Naive thymus-derived CD4-positive, alpha-beta T cell (primary cell): ENCODE measurements at places on chromosomes 13 and 19. TPM values are rescaled to one million over a fixed set of nuclear protein-coding genes. Genes with fewer than 3 reads are reported as not detected.

The TGDS gene
- 17.6 TPM for total RNA-seq

DNA sequence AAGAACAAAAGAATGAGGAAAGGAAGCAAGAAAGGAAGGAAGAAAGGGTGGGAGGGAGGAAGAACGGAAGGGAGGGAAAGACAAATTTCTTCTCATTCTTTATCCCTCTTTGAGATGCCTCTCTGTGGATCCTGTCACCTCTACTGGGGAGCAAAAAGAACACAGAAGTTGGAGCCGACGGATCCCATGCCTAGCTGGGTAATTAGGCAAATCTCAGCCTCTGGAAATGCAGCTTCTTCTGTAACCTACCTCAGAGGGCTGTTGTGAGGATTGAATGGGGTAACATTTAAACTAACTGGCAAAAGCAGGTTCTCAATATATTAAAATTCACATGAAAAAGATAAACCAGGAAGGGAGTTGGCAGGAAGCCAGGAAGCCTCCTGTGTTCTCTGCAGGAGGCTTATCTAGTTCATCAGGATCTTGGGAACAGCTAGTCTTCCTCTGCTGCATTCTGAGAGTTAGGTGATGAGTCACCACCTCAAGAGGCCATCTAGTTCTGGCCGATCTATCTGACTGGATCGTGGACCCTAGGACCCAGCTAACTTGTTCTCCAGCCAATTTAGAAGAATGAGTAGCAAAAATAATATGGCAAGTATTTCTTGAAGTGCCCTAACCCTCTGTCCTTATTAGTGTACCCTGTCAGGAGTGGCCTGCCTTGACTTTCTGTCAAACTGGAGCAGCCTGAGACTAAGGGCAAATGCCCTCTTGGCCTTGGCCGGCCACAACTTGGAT lies 15.2 kb upstream of the CPB2 start:
- DNase-seq: no peak

DNA sequence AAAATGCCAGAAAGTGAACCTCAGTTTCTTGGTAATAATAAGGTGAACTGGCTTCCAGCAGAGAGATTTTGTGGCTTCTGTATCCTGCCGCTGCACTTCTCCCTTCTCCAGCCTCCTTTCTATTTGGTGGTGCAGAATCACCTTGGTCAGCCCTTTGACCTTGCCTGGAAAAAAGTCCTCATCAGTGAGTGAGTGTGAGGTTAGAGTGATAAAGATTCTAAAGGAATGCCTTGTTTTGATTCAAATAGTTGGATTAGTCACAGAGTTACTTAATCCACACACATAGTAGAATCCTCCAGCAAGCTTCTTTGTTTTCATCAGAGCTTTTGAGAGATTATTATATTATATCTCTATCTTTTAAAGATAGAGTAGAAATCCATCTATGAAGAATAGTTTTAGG lies 140.9 kb downstream of the KCNRG start:
- DNase-seq: no peak

DNA sequence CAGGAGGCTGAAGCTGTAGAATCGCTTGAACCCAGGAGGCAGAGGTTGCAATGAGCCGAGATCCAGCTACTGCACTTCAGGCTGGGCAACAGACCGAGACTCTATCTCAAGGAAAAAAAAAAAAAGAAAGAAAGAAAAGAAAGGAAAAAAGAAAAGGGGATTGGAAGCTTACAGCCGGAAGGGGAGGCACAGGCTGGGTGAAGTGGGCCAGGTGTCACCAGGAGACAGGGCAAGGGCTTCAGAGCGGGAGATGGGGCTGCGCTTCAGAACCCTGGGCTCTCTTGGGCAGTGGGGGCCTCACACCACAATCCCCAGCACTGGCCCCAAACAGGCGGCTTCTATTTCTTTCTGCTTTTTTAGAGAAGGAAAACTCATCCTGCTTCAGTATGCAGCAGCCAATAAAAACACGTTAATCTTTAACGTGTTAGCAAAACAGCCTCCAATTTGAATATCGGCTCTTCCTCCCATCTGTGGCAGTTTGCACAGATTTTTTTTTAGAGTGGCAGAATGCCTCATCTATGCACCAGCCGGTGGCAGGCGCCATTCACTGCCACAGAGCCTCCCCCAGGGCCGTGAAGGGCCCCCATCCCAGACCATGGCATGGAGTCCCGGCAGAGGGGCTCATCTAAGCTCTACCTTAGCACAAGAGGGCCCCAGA lies 46.6 kb upstream of the C19orf12 start:
- no peak for DNase-seq

DNA sequence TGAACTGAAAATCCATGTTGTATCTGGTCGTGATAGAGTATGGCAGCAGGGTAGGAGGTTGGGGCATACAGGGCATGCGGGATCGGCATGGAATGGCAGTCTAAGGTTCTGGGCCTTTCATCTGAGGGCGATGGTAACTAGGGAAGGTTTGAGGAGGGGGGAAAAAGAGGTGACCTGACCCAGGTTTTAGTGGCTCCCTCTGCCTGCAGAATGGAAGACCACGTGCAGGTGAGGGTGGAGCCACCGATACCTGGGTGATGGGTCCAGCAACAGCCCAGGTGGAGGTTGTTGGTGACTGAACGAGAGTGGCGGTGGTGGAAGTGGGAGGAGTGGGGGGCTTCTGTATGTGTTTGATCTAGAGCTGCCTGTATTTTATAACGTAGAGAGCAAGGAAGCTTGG lies 3.8 kb downstream of the ZNF749 start:
- no peak for DNase-seq

DNA sequence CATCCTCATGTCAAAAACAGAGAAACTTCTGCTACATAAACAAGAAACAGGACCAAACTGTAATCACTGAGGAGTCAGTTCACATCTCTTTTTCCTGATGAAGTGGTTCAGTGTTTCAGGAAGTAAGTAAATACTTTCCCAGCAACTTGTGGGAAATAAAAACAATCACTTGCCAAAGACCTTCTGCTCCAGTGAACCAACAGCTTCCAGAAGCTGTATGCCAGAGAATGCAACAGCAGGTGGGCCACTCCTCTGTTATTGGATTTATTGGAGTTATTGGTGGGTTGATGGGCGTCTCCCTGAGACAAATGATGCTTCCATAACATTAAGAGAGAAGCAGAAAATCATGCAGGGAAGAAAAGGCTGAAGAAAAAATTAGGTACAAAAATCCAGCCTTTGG lies 9.9 kb downstream of the SLC6A16 start:
- DNase-seq: no peak

DNA sequence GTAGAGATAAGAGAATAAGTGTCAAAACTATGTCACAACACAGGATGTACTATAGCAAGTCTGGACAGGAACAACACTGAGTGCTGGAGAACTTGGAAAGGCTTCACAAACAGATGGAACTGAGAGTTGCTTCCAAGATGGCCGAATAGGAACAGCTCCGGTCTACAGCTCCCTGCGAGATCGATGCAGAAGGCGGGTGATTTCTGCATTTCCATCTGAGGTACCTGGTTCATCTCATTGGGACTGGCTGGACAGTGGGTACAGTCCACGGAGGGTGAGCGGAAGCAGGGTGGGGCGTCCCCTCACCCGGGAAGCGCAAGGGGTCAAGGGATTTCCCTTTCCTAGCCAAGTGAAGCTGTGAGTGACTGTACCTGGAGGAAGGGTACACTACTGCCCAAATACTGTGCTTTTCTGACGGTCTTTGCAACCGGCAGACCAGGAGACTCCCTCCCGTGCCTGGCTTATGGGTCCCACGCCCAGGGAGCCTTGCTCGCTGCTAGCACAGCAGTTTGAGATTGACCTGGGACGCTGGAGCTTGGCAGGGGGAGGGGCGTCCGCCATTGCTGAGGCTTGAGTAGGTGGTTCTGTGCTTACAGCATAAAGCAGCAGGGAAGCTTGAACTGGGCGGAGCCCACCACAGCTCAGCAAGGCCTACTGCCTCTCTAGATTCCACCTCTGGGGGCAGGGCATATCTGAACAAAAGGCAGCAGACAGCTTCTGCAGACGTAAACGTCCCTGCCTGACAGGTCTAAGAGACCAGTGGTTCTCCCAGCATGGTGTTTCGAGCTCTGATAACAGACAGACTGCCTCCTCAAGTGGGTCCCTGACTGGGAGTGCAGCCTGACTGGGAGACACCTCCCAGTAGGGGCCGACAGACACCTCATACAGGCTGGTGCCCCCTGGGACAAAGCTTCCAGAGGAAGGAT lies 46.0 kb downstream of the USP12 start:
- DNase-seq: no peak

DNA sequence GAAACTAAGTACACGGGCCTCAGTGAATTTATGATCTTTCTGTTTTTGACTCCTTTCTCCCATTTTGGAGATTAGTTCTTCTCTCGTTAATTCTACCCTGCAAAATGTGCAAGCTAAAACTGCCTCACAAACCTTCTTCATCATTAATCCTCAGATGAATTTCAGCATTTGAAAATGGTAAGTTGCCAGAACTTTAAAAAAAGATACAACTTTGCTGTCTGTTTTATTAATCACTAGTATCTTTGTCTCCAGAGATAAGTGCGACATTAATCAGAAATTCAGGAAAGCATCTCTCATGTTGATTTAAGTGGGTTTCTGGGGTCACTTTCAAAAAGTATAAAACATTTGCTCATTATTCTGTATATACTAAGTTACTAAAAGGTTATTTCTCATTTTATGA lies 227.0 kb upstream of the RXFP2 start:
- no peak for DNase-seq

DNA sequence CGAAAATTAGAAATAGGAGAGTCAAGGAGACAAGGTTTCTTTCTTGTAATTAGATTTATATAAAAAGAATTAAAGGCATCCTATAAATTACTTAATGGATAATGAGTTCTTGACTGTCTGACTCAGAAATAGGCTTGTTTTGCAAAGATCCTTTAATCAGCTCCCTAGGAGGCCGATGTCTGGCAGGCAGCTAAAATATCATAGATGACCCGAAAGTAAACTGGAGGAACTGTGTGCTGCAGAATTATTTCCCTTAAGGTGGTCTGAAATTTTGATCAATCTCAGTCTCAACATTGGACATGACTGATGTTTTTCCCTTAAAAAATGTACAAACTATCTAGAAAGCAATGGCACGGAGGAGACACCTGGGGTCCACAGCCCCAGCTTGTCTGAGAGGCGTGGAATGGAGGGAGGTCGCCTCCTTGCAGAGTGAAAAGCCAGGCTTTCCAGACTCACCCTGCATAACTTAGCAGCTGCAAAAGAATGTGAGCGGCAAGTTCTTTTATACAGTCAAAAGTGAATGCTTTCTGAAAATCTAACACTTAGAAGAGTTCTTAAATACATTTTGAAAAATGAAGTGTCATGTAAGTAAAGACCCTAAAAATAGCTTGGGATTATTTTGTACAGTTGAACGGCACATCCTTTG lies 44.8 kb downstream of the MBNL2 start:
- no peak for DNase-seq

DNA sequence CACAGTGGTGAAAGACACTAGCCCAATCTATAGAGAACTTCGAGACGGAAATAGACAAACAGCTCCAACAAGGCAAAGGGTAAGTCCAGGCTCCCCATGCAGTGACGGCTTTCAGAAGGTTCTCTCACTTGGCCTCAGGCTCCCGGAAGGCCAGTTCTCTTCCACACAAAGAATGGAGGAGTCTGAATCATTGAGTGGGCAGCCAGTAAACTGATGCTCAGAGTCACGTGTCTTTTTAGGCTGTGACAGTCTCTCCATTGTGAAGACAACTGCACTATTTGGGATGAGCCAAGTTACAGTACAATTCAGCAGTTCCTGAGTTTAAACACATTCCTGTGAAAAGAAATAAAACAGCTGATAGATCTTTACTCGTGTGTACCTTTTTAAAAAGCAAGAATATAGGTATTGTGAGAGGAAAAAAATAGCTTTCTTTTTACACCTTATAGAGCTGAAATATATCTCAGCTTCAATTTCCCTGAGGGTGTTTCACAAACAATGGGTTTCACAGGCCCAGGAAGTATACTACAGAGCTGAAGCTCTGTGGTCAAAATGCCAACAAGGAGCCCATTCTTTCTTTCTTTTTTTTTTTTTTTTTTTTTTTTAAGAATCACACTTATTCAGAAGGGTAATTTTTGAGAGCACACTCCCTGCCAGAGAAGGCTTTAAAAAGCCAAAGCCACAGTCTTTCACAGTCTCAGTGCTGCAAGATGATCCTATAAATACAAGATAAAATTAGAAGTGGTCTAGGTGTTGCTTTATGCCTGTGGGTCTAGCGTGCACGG lies 135.1 kb downstream of the FREM2 start:
- no peak for DNase-seq

GRCh38 chr13:76873445-76873844 lies 12.8 kb downstream of the KCTD12 start:
- DNase-seq: no peak

The ATXN8OS gene
- not detected for total RNA-seq

The ZNF554 gene
- 3.7 and 4.3 TPM in 2 replicates for total RNA-seq

GRCh38 chr13:72316716-72317115 lies 410.7 kb downstream of the MZT1 start:
- no peak for DNase-seq

DNA sequence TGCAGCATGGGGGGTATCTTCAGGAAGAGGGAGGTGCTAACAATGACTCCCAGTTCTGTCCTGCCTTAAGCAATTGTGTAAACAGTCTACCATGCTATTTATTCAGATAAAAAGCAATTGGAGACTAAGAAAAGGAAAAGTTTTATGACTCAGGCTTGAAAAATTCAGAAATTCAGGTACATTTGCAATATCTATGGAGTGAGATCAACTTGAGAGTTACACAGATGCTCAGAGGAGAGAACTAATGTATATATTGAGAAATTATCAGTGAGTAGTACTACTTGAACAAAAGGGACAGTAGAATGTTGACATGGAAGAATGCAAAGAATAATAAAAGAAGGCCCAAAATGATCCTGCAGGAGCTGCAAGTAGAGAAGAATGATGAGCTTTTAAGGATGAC lies 277.6 kb upstream of the DACH1 start:
- DNase-seq: no peak

The CYP2F1 gene
- total RNA-seq: 0.96 TPM

- no peak for DNase-seq
Observed at GRCh38 chr13:63651394-63651793, 2235.7 kb upstream of the PCDH20 start.

The KLK4 gene
- not detected for total RNA-seq

DNA sequence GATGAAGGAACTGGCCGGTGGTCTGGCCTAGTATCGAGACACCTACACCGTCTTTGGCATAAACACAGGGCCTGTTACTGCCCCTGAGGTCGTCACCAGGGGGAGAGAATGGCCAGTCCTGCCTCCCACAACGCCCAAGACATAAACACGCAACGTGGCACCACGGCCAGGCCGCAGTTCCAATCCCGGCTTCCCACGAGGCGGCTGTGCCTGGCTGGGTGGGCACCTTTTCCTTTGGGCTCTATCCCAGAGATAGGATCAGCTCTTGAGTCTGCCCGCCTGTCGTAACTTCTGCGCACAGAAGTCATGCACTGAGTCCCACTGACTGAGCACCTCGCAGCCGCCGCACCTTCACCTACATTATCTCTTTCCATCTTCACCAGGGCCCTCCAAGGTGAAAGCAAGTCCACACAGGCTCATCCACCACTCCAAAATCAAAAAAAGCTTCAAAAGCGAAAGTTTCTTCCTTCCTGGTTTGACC lies 1.1 kb downstream of the MIER2 start:
- no peak for DNase-seq

The MCEMP1 gene
- 12.3 TPM for total RNA-seq

The FGF21 gene
- not detected in 2 replicates for total RNA-seq

- DNase-seq: no peak
Observed at GRCh38 chr13:102039264-102039663, 362.6 kb downstream of the FGF14 start.

- peak; percentile 64 for DNase-seq
Observed at GRCh38 chr13:99281811-99282263, 23.7 kb upstream of the GPR18 start.

- DNase-seq: no peak
Observed at GRCh38 chr13:30593001-30593400, 24.7 kb upstream of the USPL1 start.

The ANKLE1 gene
- 3.4 TPM for total RNA-seq

- DNase-seq: no peak
Observed at GRCh38 chr19:3593156-3593555, 7.9 kb downstream of the GIPC3 start.
